Nucleus accumbens (tissue), 56 donors: ENCODE measurements at places on chromosomes 5 and 9.
A peak's percentile ranks its signal among the peaks of the same experiment; 100 is the strongest.

GRCh38 chr5:159206368-159206767, 3.0 kb downstream of the RNF145 start:
- DNase-seq = no peak

DNA sequence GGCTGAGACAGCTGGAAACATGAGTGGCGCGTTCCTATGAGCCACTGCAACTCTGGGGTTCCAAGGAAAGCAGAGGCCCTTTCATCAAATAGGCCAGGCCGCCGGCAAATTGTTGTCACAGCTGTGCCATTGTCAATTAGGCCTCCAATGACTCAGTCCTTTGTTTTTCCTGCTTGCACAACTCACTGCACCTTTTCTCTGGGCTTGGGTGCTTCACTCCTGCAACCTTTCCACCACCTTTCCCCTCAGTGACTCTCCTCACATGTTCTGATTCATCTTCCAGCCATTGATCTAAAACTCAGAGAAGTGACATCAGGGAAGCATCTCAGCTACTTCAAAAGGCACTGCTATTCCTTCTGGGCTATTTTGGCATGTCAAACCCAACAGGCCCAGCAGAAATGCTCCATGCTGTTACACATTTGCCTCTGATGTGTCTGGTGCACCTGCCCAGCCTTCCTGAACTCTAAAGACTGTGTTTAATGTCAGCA, 653.7 kb downstream of the NR2F1-AS1 start:
- DNase-seq = peak; percentile 33

DNA sequence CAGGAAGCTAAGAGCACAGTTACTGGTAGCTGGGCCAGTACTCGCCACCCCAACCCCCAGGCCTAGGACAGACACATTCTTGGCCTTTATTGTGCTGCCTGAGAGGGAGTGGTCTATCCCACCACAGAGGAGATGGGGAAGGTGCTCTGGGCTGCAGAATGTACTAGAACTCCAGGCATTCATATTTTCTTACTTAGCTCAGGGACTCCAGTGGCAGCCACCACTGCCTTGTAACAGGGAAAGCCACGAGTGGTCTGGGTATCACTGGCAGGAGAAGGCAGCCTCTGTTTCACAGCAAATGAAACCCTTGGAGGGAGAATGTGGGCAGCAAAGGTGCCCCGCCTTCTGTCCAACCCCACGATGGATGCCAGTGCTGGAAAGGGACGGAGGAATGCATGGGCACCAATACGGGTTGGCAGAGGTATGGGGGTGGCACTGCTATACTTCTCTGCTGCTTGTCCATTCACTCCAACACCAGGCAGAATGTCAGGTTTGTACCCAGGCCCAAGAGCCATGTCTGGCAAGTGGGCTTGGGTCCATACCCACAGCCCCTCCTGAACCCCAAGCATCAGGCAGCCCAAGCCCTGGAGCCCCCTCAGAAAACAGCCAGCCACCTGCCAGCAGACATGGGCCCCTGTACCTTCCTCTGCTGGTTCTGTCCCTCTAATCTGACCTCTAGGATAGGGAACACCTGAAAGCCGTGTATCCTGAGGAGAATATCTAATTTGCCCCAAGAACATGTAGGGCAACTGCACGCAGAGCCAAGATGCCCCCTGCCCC, 4.6 kb downstream of the SEPTIN8 start:
- no peak for DNase-seq

GRCh38 chr5:167945542-167946384, 345.7 kb upstream of the WWC1 start:
- no peak for DNase-seq

GRCh38 chr5:172939071-172939470, 20.2 kb upstream of the RPL26L1 start:
- DNase-seq = no peak

DNA sequence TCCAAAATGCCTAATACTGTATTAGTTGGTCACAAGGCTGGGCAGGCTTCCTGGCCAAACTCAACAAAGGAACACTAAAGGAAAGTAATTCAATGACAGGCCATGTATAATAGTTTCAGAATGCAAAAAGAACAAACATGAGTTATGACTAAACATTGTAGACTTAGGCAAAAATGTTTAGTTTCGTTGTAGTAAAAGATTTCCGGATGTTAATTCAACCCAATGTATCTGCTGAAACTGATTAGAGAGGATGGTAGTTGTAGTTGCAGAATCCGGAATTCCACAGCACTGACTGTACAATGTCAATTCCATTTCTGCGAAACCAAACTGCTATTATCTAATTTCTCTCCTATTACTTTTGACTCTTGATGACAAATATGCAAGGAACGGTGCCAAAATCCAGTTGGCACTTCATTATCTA, 117.9 kb upstream of the FST start:
- DNase-seq = no peak

GRCh38 chr5:31604240-31604639, 34.7 kb upstream of the PDZD2 start:
- DNase-seq = no peak

- no peak for DNase-seq
These were observed 135.4 kb upstream of the FBN2 start for GRCh38 chr5:128673411-128673957.

GRCh38 chr5:145830594-145830993, 4.5 kb downstream of the PRELID2 start:
- no peak for DNase-seq
